Mesenchymal stem cell (in vitro differentiated cells and primary cell): ENCODE measurements at places on chromosomes 1 and 21.

- H3K4me1 ChIP-seq: peaks cover 3% of the 10 kb centered on the region
- no peak overlapping the region for H3K27ac ChIP-seq
- H3K36me3 ChIP-seq: no peaks in the 10 kb centered on the region
- peak; percentile 65 for DNase-seq
Observed at GRCh38 chr1:59494145-59494833, 197.4 kb downstream of the FGGY start.

GRCh38 chr1:56780128-56780750, 39.0 kb downstream of the FYB2 start:
- H3K27ac ChIP-seq: no peak overlapping the region
- no peak for DNase-seq
- peaks cover 4% of the 10 kb centered on the region for H3K27me3 ChIP-seq
- H3K4me3 ChIP-seq: no peak overlapping the region
- no peaks in the 10 kb centered on the region for H3K36me3 ChIP-seq

GRCh38 chr1:45423906-45424678, 66.9 kb downstream of the TESK2 start:
- H3K36me3 ChIP-seq: no peaks in the 10 kb centered on the region
- H3K27ac ChIP-seq: no peak overlapping the region
- H3K4me3 ChIP-seq: no peak overlapping the region
- no peaks in the 10 kb centered on the region for H3K4me1 ChIP-seq
- DNase-seq: peak; percentile 71
- H3K27me3 ChIP-seq: no peaks in the 10 kb centered on the region

- H3K36me3 ChIP-seq: no peaks in the 10 kb centered on the region
- no peak overlapping the region for H3K4me3 ChIP-seq
- DNase-seq: peak; percentile 94
- H3K4me1 ChIP-seq: no peaks in the 10 kb centered on the region
- no peaks in the 10 kb centered on the region for H3K27me3 ChIP-seq
Observed at GRCh38 chr1:187409341-187409740, 580.6 kb downstream of the PLA2G4A start.

- no peak overlapping the region for H3K4me3 ChIP-seq
- H3K27me3 ChIP-seq: no peaks in the 10 kb centered on the region
- no peaks in the 10 kb centered on the region for H3K36me3 ChIP-seq
- no peak overlapping the region for H3K27ac ChIP-seq
- no peaks in the 10 kb centered on the region for H3K4me1 ChIP-seq
Observed at GRCh38 chr1:181249186-181249585, 160.7 kb downstream of the IER5 start.

GRCh38 chr1:44326821-44327465, 28.1 kb downstream of the ERI3 start:
- no peaks in the 10 kb centered on the region for H3K27me3 ChIP-seq
- peak overlapping the region; percentile 78 for H3K27ac ChIP-seq
- DNase-seq: no peak
- H3K4me3 ChIP-seq: no peak overlapping the region

- no peaks in the 10 kb centered on the region for H3K27me3 ChIP-seq
- H3K4me1 ChIP-seq: peaks cover 2% of the 10 kb centered on the region
- H3K36me3 ChIP-seq: no peaks in the 10 kb centered on the region
- H3K27ac ChIP-seq: no peak overlapping the region
Observed at GRCh38 chr1:150760013-150760412, 5.6 kb downstream of the CTSS start.

DNA sequence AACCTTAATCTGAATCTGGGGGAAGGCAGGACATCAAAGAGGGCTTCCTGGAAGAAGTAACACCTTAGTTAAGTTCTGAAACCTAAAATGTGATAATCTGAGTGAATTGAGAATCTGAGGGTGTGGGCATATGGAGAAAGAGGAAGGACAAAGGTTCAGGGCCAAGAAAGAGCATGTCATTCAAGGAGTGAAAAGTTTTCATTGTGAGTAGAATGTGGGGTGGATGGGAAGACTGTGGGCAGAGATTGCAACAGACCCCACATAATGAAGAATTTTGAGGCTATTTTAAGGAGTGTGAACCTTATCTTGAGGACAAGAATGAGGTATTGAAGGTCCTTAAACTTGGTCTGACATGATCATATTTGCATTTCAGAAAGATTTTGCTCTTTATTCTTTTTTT, 227.2 kb downstream of the PTGER3 start:
- H3K4me3 ChIP-seq: no peak overlapping the region
- H3K4me1 ChIP-seq: no peaks in the 10 kb centered on the region
- no peaks in the 10 kb centered on the region for H3K27me3 ChIP-seq

- peak overlapping the region; percentile 78 for H3K27ac ChIP-seq
- H3K36me3 ChIP-seq: no peaks in the 10 kb centered on the region
- H3K4me3 ChIP-seq: no peak overlapping the region
- DNase-seq: peak; percentile 82
- H3K27me3 ChIP-seq: no peaks in the 10 kb centered on the region
- H3K4me1 ChIP-seq: peaks cover 27% of the 10 kb centered on the region
Observed at GRCh38 chr1:24022581-24023361, 42.6 kb upstream of the SRSF10 start.

- DNase-seq: no peak
- H3K4me1 ChIP-seq: peaks cover 30% of the 10 kb centered on the region
- no peaks in the 10 kb centered on the region for H3K27me3 ChIP-seq
Observed at GRCh38 chr1:154996966-154997701, 3.7 kb downstream of the LENEP start.

- H3K36me3 ChIP-seq: no peaks in the 10 kb centered on the region
- no peak for DNase-seq
- no peaks in the 10 kb centered on the region for H3K27me3 ChIP-seq
- no peak overlapping the region for H3K4me3 ChIP-seq
- H3K27ac ChIP-seq: no peak overlapping the region
- H3K4me1 ChIP-seq: no peaks in the 10 kb centered on the region
Observed at GRCh38 chr1:29620631-29621030, 384.3 kb downstream of the PTPRU start.

DNA sequence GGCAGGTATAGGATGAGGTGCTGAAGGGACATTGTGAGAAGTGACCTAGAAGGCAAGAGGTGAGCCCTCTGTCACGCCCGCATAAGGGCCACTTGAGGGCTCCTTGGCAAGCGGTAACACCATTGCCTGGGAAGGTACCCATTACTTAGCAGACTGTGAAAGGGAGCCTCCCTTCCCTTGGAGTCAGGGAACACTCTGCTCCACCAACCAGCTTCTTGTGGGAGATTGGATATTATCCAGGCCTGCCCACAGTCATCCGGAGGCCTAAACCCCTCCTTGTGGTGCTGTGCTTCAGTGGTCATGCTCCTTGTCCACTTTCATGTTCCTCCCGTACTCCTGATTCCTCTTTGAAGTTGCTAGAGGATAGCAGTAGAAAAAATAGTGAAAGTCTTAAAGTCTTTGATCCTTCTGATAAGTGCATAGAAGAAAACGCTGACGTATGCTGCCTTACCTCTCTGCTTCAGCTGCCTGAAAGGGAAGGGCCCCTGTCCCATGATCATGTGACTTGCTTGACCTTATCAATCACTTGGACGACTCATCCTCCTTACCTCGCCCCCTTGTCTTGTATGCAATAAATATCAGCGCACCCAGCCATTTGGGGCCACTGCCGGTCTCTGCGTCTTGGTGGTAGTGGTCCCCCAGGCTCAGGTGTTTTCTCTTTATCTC, 16.0 kb downstream of the RBBP4 start:
- H3K36me3 ChIP-seq: peaks cover 88% of the 10 kb centered on the region
- no peak for DNase-seq
- H3K27me3 ChIP-seq: no peaks in the 10 kb centered on the region
- H3K4me3 ChIP-seq: no peak overlapping the region
- H3K27ac ChIP-seq: no peak overlapping the region
- H3K4me1 ChIP-seq: peaks cover 3% of the 10 kb centered on the region

DNA sequence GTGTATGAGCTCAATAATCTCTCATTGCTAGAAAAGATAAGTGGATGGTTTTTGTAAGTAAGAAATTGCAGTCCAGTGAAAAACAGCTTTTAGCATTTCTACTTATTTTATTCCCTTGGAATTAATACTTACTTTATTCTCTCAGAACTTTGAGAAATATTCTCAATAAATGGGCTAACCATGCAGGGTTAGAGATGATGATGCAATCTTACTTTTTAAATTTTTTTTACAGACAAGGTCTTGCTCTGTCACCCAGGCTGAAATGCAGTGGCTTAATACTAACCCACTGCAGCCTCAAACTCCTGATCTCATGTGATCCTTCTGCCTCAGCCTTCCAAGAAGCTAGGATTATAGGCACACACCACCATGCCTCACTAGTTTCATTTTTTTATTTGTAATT, 440.8 kb upstream of the ZP4 start:
- no peak for DNase-seq
- no peaks in the 10 kb centered on the region for H3K27me3 ChIP-seq
- no peak overlapping the region for H3K4me3 ChIP-seq
- peaks cover 3% of the 10 kb centered on the region for H3K4me1 ChIP-seq
- H3K27ac ChIP-seq: no peak overlapping the region

DNA sequence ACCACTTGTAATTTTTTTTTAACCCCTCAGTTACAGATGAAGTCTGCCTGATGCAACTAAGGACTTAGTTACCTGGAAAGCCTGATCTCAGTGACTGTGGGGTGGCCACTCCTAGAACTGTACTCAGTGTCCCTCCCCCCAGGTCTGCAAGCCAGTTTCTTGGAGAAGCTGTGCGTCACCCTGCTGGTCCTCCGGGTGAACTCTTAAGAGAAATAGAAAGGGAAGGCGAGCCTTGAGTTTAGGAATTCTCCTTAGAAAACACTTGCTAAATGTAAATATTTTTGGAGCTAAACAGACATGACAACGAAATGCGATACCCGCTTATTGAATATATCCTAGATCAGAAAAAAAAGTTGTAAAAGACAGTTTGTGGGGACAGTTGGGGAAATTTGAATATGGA, 730 bp downstream of the SLC16A4 start:
- no peaks in the 10 kb centered on the region for H3K36me3 ChIP-seq
- peak; percentile 68 for DNase-seq

DNA sequence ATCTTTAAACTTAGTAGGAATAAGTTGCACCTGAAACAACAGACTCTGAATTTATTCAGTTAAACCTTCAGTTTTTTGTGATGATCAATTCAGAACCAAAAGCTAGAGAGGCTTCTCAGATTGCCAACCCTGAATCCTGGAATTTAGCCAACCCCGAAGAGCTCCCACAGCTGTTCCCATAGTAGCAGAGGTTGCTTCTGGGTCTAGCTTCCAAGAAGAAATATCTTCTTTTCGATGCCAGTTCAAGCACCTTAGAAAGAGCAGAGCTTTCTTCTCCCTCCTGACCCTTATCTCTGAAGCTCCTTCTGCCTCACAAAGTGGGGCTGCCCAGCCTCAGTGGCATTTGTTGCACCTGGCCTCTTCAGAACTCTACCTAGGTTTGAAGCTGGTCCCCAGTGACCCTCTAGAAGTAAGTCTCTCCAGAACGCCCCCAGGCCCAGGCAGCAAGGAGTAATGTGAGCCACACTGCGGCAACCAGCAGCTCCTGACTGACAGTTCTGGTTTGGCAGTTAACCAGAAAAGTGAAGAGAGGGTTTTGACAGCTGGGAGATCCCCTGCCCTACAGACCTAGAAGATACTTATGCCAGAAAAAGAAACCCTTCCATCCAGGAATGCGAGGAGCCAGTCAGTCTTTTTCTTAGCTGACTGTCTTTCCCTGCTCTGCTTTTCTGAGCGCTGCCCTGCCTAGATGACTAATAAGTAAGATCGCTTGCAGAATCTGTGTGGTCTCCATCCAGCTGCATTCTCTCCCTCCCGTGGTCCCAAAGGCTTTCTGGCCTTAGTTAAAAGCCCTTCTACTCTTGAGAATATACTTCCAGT, 165.9 kb downstream of the ADGRL4 start:
- peak overlapping the region; percentile 63 for H3K27ac ChIP-seq
- DNase-seq: peak; percentile 87
- peaks cover 3% of the 10 kb centered on the region for H3K4me1 ChIP-seq
- H3K36me3 ChIP-seq: no peaks in the 10 kb centered on the region

DNA sequence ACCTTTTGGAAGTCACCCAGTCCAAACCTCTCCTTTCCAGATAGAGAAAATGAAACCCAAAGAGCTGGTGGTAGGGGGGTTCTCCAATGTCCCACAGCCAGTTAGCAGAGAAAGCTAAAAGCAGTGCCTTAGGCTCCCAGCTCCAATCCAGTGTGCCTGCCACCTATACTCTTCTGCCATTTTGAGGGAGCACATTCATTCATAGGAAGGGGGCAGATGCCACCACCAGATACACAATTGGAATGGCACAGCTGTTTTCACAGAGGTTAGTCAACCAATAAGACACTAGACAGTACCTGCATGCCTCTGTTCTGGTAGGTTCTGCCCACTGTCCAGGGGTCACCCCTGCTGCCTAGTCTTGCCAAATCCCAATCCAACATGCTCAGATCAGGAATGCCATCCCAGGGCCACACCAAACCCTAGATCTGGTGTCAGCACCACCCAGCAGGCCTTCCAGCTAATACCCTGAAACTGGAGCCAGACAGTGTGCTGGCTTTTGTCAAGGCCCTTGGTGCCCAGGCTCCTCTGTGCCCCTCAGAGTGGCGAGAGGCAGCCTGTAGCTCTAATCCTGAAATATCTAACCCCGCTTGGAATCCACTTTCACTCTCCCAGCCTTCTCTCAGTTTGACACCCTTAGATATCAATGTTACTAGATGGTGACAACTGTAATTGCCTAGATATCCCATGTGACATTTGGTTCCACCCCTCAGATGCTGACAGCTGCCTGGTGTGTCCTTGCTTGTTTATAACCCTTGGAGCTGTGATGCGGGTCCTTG, 178.6 kb downstream of the TGFBR3 start:
- no peak overlapping the region for H3K27ac ChIP-seq
- DNase-seq: no peak
- H3K4me1 ChIP-seq: no peaks in the 10 kb centered on the region
- H3K4me3 ChIP-seq: no peak overlapping the region
- peaks cover 15% of the 10 kb centered on the region for H3K36me3 ChIP-seq

GRCh38 chr1:231581859-231582258, 44.7 kb upstream of the DISC1 start:
- no peak for DNase-seq
- no peak overlapping the region for H3K27ac ChIP-seq
- no peaks in the 10 kb centered on the region for H3K27me3 ChIP-seq
- no peaks in the 10 kb centered on the region for H3K36me3 ChIP-seq
- no peaks in the 10 kb centered on the region for H3K4me1 ChIP-seq
